Activated gamma-delta T cell treated with anti-CD3 and anti-CD28 coated beads, Interleukin-2, amount 50 U/mL, for 16 hours (primary cell): ENCODE measurements at places on chromosomes 12 and 14.

GRCh38 chr12:3117591-3118015, 40.4 kb downstream of the TSPAN9 start:
- no peak for DNase-seq

- no peak for DNase-seq
Measured at GRCh38 chr12:52838609-52839435, 4.7 kb upstream of the KRT79 start.

GRCh38 chr12:25458047-25458552, 95.0 kb downstream of the LMNTD1 start:
- DNase-seq = no peak

DNA sequence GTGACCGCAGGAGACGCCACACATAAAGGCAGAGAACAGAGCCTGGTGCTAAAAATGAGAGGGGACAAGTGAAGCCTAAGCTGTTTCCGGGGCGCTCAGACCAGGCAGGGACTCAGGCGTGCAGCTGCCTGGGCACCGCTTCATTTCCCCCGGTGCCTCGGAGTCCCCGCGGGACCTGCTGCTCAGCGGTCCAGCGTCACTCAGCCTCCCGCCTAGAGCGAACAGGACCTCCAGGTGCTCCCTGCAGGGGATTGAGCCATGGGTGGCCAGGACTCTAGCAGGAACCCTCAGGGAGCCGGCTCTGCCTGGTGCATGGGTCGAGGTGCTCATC, 31.0 kb downstream of the CCDC85C start:
- DNase-seq = no peak

- no peak for DNase-seq
Measured at GRCh38 chr12:54240971-54241588, 38.8 kb downstream of the CBX5 start.

DNA sequence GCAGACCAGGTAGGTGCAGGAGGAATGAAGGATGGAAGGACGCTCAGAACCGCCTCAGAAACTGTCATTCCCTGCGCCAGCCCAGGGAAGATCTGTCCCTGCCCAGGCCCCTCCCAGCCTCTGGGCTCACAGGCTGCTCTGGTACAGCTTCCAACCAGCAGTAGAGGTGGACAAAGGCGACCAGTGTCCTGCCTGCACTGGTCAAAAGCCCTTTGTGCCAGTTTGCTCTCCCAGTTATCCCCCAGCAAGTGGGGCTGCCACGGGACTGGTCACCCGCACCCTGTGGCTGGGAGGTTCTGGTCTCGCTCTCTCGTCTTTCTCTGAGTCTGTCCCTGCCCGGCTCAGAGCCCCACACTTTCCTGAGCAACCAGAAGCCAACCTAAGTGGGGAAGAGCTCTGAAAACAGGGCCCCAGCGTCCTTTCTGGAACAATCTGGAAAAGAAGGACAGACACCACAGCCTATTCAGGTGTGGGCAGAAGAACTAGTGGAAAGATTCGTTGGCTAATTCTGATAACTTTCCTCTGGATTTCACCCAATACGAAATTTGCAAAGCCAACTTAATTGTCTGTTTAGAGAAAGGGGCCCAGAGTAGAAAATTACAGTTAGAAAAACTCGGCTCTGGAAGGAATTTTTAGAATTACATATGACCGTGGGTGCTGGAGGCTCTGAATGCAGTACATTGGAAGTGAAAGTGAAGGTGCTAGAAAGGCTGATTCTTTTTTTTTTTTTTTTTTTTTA, 21.7 kb downstream of the SNRNP35 start:
- DNase-seq = no peak

DNA sequence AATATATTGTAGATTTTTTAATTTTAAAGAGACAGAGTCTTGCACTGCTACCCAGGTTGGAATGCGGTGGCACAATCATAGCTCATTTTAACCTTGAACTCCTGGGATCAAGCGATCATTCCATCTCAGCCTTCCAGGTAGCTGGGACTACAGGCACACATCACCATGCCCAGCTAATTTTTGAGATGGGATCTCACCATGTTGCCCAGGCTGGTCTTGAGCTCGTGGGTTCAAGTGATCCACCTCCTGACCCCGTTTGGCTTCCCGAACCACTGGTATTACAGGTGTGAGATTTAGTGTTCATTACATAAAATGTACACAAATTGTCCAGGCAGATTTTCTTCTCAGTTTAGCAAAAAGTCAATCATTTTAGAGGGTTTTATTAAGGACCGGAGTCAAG, 13.6 kb downstream of the SNX6 start:
- DNase-seq = no peak

GRCh38 chr12:92702754-92703679, at the start of gene PLEKHG7:
TSS of gene PLEKHG7 (plus strand) at chr12:92702989. CDS start at chr12:92706632, 3,643 bp downstream.
- DNase-seq = no peak

DNA sequence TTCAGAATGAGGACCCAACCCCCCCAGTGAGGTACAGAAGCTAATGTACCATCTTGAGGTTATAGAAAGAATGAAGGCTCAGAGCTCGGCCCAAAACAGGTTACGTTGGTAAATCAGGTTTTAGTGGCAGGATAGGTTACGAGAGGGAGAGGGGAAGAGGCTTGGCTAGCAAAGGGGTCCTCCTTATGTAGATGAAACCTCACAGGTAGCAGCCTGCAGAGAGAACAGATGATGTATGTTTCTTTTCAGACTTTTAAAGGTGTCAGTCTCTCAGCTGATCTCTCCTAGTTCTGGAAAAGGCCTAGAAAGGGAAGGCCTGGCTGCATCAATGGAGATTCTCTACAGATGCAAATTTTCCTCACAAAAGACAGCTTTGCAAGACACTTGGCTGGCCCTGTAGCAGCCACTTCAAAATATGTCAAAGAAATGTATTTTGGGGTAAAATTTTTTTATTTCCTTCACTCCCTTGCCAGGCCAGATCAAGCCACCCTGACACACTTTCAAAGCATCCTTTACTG, 71.7 kb upstream of the CPSF6 start:
- no peak for DNase-seq

DNA sequence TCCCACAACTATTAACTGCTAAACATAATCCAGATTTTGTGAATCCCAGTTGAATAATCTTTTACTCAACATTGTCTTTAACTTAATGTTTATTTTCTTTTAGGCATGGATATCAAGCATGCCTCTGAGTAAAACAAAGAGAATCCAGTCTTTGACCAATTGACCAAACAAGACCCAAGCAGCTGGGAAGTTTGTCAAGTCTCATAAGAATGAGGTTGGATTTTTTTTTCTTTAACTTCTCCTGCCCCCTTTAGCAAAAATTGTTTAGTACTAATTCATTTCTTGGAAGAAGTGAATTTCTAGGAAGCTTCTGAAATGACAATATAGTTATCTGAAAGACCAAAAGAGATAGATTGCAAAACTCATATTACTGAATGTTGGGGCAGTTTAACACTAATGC, 89.9 kb downstream of the OTOGL start:
- no peak for DNase-seq

DNA sequence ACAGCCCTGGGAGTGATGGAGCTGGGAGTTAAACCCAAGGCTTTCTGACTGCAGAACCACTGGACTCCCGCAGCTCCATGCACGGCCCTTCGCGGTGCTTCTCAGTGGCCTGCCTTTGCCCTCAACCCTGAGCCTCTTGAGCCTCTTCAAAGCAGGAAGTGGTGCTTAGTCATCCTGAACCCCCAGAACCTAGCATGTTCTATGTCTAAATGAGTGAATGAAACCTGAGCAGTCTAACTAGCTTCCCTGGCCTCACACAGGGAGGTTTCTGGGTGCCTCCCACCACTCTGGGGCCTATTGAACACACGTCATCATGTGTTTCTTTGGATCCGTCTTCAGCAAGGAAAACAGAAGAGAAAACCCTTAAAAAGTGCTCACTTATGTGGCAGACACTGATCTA, 117.9 kb upstream of the SFSWAP start:
- no peak for DNase-seq

- DNase-seq = no peak
Measured at GRCh38 chr14:76550534-76550933, 174.6 kb downstream of the ESRRB start.

GRCh38 chr12:4416276-4416675, 29.3 kb downstream of the FGF6 start:
- DNase-seq = no peak

- DNase-seq = no peak
Measured at GRCh38 chr14:101823066-101823465, 61.6 kb downstream of the PPP2R5C start.

- no peak for DNase-seq
Measured at GRCh38 chr12:78128211-78128610, 297.5 kb downstream of the NAV3 start.

GRCh38 chr12:29204521-29204920, 55.4 kb downstream of the FAR2 start:
- no peak for DNase-seq

DNA sequence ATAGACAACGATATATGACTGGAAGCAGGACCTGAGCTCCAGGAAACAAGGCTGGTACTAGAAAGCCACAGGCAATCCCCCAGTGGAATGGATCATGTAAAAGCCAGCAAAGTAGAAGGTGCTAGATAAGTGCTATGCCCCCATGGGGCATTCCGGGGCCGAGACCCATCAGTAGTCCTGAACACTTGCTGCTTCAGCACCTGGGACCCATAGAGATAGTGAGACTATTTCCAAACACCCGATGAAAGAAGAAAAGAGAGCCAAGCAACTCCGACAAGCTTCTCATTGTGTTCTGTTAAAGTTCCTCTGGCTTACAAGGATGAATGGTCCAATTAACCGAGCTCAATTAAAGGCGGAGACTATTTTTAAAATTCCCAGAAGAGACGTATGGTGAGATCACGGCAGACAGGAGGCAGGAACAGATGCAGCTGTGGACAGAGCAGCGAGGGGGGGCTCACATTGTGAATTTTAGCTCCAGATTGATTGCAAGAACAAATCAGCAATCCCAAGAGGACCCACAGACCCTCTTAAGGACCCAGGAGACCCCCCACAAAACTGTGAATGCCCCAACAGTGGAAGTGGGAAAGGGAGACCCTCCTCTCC, 142.5 kb upstream of the OVCH1 start:
- no peak for DNase-seq

- no peak for DNase-seq
Measured at GRCh38 chr12:17372508-17372907, 717.5 kb downstream of the RERGL start.

DNA sequence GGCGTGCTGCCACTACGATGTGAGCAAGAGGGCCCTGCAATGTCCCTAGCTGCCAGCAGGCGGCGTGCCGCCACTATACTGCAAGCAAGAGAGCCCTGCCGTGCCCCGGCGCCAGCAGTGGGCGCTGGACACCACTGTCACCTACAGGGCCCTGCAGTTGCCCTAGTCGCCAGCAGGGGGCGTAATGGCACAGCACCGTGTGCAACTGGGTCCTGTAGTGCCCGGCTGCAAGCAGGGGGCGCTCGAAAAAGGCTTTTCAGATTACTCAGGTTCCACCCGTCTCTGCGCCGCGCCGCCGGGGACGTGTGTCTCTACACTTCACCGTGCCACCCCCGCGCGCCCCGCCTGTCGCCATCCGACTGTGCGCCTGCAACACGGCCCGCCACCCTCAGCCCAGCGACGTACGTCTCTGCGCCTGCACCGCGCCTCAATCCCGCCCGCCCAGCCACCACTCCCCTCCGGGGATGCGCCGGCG, 1356.9 kb downstream of the TMEM121 start:
- no peak for DNase-seq

GRCh38 chr12:119296535-119296934, 38.0 kb upstream of the CCDC60 start:
- DNase-seq = no peak

DNA sequence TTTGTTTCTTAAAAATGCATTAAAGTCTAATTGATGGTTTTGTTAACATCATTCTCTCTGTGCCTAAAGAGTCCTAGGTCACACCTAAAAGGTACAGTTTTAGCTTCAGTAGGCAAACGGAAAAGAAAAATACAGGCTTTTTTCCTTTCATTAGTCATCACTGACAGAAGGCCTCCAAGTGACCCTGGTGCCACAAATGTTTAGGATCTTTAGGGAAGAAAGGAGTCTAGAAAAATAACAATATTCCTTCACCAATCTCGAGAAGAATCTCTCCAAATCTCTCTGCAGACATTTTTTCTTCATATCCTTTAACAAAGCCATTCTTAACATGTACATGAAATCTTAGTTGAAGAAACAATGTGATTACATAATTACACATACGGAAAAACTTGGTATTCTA, 2.0 kb downstream of the DENND5B start:
- DNase-seq = no peak

GRCh38 chr12:112842441-112842840, 50.9 kb downstream of the RPH3A start:
- no peak for DNase-seq

DNA sequence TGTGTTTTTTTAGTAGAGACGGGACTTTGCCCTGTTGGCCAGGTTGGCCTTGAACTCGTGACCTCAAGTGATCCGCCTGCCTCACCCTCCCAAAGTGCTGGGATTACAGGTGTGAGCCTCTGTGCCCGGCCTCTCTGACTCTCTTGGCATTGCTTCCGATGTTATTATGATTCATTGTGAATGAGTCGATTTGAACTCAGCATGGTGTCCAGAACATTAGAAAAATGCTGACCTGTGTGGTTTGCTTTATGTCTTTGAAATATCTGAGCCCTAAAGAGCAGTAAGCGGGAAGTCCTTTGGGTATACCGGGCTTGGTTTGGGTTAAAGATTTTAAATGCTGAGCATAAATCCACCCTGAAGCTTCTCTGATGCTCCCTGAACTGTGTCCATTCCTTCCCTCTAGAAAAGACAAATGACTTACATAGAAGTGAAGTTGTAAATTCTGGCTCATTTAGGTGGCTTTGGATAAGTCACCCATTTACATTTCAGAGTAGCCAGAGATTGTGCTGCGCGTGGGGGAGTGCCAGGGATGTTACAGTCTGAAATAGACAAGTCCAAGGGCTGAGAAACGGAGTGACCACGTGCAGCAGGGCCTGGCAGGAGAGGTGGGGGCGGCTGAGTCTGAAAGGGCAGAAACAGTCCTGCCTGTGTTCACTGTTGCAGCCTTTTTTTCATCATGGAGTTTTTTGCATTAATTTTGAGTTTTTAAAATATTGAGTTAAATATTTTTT, 39.6 kb downstream of the SLC15A4 start:
- DNase-seq = no peak

DNA sequence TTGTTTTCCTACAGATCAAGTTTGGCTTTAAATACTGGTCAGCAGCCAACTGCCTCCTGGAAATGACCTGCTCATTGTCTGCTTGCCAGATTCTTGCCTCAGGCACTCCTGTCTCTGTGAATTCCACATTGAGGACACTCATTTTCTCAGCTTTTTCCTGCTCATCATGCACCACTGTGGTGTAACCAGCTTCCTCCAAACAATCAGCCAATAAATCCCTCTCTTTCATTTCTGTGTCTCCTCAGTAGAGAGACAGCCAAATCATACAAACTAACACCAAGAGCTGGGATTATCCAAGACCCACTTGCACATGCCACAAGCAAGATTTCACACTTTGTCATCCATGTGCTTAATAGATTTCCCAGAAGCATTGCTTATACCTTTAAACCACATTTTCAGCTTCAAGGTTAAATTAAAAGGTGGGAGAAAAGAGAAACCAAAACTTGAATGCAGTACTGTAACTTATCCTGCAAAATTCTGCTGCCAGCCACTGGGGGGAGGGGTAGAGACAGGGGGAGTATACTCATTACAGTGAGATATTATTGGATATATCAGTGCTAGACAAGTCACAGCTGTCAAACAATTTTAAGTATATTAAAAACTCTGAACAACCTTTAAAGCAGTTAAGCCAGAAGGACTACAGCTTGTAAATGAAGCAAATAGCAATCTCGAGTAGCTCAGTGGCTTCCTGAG, 105.0 kb downstream of the PPP2R5E start:
- no peak for DNase-seq
